Adrenal gland (tissue), 19 donors: ENCODE measurements at places on chromosomes 12 and 14. TPM values are rescaled to one million over a fixed set of nuclear protein-coding genes. Genes with fewer than 3 reads are reported as not detected.

GRCh38 chr12:29226616-29227015 is 77.5 kb downstream of the FAR2 start:
- no peak overlapping the region for H3K4me3 ChIP-seq
- H3K27ac ChIP-seq = no peak overlapping the region

DNA sequence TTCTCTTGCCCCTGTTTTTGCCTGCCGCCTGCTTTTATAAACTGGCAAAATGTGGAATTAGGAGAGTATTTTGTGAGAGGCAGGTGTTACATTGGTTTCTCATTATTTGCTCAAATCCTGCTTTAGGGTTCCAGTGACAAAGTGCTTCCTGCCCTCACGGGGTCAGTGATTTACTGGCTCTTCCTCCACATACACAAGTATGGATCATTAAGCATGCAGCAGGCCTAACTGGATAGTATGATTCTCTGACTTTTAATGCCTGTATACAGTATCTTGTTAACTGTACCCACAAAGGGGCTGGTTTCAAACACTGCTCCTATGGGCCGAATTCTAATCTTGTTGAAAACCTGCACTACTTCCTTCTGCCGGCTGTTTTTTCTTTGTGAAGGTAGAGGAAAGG is 63.2 kb downstream of the PTCSC3 start:
- no peak overlapping the region for H3K4me3 ChIP-seq
- DNase-seq = no peak
- no peaks in the 10 kb centered on the region for H3K4me1 ChIP-seq
- H3K27me3 ChIP-seq = no peaks in the 10 kb centered on the region
- H3K36me3 ChIP-seq = no peaks in the 10 kb centered on the region

DNA sequence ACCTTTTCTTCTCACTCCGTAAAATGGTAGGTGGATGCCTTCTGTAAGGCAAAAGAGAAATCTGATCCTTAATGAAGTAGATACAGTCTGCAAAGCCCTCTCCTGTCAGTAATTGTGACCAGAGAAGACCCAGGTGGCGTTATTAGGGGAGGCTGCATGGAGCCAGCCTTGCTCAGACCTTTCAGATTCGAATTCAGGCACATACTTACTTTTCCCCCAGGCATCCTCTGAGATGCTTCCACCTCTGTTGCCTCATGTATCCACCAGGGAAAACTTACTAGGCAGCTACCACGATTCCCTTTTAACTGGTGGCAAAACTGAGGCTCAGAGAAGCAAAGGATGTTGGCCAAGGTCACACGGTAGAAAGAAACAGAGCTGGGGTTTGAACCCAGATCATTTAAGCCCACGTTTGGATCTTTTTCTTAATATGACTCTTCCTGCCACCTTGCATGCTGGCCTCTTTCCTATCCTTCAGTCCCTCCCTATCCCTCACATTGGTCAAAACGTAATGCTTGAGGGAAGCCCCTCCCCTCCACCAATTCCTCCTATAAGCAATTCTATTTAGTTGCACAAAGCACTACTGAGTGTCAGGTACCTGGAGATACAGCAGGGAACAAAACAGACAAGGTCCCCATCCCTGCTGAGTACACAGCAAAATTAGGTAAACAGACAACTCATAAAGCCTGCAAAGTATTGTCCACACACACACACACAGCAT is 179.4 kb downstream of the KSR2 start:
- no peaks in the 10 kb centered on the region for H3K27me3 ChIP-seq
- no peak overlapping the region for H3K4me3 ChIP-seq
- no peaks in the 10 kb centered on the region for H3K4me1 ChIP-seq

DEPDC4 gene
- total RNA-seq = 2.3 TPM

- DNase-seq = no peak
- no peaks in the 10 kb centered on the region for H3K27me3 ChIP-seq
- no peaks in the 10 kb centered on the region for H3K4me1 ChIP-seq
- H3K27ac ChIP-seq = no peak overlapping the region
These were observed 40.3 kb upstream of the STXBP6 start for GRCh38 chr14:25090256-25090655.

DNA sequence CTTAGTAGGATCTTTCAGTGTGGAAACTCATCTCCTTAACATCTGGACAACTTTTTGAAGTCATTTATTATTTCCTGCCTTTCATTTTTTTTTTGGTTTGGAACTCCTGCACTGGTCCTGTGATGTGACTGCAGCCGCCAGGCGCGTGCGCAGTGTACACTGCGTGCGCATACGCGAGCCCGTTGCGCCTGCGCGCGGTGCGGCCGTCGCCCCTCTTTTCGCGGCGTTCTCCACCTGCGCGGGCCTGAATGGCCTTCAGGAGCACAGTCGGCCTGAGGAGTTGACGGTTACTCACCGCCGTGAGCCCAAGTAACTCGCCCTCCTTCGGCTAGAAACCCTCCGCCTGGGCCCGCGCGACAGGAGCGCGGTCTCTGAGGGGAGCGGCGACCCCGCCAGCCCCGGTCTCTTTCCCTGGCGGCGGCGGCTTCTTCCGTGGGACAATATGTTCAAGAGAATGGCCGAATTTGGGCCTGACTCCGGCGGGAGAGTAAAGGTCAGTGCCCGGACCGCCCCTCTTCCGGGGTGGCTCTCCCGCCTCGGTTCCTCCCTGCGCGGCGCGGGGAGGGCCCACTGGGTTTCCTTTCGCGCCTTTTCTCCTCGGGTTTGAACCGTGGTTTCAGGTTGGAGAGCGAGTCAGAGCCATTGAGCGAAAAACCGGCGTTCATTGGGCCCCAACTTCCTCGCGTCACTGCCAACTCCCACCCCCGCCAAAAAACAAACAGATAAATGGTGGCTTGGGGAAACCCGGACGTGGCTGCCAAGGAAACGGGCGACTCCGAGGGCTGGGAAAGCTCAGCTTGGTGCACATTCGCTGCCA is at the start of gene YEATS4:
Gene YEATS4, plus strand, starts transcription at position 213 of the 817 bp plus-strand sequence. Its CDS starts 230 bp downstream, at position 443.
- H3K36me3 ChIP-seq = peaks cover 5% of the 10 kb centered on the region
- peaks cover 7% of the 10 kb centered on the region for H3K4me1 ChIP-seq
- H3K27ac ChIP-seq = peak within 1 kb of the TSS; percentile 92
- DNase-seq = peak; percentile 88
- no peaks in the 10 kb centered on the region for H3K27me3 ChIP-seq

ACADS gene
- total RNA-seq = 179 TPM

DNA sequence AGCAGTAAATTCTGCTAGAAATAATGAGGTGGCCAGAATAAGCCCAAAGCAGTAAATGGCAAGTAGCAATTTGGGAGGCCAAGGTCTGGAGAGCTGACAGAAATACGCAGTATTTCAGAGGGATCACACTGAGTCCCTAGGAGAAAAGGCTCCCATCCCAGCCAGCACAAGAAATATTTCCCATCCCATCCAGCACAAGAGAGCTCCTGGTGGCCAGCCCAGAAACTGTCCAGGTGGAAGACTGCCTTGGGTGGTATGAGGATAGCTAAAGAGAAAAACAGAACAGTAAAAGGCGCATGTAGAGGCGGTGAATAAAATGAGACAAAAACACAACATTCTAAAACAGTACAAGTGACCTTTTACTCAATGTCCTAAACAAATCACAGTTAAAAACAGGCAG is 120.7 kb downstream of the HECTD4 start:
- peaks cover 17% of the 10 kb centered on the region for H3K36me3 ChIP-seq
- no peak overlapping the region for H3K4me3 ChIP-seq
- DNase-seq = no peak
- no peak overlapping the region for H3K27ac ChIP-seq

SLC6A15 gene
- not detected for total RNA-seq
